GM10248 (cell line): ENCODE measurements at places on chromosomes 3 and 15.

DNA sequence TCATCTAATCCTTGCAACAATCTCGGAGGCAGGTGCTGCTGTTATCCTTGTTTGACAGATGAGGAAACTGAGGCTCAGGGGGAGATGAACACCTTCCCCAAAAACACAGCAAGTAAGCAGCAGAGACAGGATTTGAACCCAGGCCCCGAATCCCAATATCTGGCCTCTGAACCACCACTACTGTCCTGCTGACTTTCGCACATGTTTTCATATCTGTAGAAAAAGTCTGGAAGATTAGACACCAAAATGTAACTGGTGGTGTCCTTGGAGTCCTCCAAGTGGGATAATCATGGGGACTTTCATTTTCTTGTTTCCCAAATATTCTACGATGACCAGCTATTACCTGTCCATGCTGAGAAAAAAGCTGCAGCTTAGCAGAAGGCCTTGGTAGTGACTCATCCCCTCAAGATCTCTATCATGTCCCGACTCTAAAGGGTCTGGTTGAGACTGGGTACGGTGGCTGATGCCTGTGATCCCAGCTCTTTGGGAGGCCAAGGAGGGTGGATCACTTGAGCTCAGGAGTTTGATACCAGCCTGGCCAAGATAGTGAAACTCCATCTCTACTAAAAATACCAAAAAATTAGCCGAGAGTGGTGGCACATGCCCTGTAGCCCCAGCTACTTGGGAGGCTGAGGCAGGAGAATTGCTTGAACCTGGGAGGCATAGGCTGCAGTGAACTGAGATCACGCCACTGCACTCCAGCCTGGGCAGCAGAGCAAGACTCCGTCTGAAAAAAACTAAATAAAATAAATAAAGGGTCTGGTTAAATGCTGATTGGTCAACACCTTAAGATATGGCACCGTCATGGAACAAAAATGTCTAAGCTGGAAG is 8.6 kb downstream of the IRAK2 start:
- DNase-seq: no peak

DNA sequence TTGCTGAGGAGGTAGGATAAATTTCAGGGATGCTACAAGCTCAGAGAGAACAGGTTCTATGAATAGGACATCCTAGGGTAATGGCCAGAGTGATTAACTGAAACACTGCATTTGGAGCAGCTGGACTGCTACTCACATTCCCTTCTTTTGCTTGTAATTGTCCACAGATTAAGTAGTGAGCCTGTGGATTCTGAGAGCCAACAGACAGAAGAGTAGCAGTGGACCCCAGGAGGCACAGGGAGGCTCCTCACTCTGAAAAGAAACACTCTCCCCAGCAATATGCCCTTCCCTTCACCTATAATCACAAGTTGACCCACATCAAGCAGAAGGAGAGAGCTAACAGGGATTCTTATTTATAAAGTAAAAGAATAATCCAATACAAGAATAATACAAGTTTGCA is 10.6 kb upstream of the RFX7 start:
- no peak for DNase-seq

DNA sequence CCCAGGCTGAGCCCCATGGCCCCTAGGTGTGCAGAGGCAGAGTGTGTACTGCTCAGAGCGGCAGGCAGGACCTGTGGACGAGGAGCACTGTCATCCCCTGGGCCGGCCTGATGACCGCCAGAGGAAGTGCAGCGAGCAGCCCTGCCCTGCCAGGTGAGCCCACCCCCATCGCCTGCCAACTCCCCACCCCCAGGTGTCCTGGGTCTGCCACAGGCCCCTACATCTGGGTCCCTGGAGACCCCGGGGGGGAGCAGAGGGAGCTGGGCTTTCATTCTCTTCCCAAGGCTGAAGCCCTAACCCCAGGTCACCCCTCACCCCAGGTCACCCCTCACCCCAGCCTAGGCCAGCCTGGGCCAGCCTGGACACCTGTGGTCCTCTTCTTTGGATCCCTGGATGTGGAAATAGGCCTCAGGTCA is 93.1 kb downstream of the TBC1D2B start:
- DNase-seq: no peak

DNA sequence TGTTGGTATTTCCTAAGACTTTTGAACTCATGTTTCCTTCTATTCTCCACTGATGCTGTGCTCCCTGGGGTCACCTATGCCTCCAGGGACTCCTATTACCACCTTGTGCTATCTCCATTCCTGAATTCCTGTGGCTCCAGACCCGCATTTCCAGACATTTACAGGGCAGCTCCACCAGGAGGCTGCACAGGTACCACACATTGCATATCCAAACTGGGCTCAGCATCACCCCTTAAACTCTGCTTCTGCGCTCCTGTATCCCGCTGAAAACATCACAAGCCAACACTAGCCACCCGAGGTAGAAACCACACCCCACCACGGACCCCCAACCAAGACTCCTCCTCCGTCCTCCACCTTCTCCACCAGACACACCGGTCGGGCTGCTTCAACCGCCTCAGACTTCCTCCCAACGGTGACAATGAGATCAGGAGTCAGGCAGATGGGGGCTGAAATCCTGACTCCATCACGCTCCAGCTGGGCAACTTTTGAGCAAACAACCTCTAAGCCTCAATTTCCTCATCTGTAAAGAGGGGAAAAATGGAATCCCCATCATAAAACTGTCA is 10.4 kb downstream of the TNK2 start:
- DNase-seq: no peak

DNA sequence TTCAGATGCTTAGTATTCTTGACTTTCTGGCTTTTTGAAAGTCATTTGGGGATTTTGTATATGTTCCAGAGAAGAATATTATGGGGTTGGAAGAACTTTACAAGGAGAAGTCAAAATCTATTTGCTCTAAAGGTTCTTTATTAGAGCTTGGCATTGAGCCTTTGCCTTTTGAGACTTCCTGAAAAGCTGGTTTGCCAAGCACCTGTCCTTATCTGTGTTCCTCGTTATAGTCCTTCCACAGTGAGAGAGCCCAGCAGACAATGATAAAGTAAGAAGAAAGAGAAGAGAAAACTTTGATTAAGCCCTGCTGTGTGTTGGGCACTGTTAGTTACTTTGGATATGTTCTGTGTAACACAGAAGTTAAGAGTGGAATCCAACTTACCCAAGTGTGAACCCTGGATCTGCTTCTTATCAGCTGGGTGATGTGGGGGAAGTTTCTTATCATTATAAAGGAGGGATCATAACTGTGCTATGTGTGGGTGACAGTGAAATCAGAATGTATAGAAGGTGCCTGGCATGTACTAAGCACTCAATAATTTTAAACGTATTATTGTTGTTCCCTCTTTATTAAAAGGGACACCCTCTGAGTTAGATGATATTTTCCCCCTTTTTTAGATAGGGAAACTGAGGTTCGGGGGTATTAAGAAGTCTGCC is 44.3 kb upstream of the POLR2M start:
- DNase-seq: no peak

DNA sequence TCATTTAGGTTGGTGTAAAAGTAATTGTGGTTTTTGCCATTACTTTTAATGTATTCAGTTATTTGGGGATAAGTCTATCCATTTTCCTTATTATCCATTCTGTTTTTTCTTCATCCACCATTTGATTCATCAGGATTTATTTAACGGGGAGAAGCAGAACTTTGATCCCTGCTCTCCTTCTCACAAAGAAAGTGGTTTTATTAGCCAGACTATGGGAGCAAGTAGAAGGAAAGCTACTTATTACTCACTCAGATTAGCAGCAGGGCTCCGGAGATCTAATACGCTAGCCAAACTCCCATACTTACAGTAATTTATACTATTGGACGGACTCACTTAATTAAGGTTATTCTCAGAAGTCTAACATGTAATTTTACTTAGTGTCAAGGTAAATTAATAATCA is 14.7 kb upstream of the TMEM87A start:
- DNase-seq: no peak

GRCh38 chr3:149969110-149969939 is 1.4 kb downstream of the PFN2 start:
- no peak for DNase-seq

DNA sequence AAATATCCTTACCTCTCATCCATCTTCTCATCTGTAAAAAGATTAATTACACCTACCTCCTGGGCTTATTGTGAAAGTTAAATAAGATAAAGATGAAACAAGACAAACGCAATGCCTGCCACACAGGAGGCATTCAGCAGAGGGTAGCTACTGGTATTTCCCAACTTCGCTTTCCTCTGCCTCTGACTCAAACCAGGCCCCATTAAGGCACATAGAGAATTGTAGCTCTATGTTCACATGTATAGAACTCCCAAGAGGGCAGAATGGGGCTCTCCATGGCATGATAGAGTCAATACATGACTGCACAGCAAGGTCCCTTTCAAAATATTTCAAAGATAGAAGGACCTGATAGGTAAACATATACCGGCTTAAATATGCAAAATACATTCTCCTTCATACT is 1.4 kb downstream of the LYSMD2 start:
- DNase-seq: no peak

GRCh38 chr3:133965013-133965570 is 64.6 kb downstream of the SLCO2A1 start:
- no peak for DNase-seq

GRCh38 chr3:23856286-23856685 is 50.5 kb downstream of the UBE2E1 start:
- DNase-seq: no peak

DNA sequence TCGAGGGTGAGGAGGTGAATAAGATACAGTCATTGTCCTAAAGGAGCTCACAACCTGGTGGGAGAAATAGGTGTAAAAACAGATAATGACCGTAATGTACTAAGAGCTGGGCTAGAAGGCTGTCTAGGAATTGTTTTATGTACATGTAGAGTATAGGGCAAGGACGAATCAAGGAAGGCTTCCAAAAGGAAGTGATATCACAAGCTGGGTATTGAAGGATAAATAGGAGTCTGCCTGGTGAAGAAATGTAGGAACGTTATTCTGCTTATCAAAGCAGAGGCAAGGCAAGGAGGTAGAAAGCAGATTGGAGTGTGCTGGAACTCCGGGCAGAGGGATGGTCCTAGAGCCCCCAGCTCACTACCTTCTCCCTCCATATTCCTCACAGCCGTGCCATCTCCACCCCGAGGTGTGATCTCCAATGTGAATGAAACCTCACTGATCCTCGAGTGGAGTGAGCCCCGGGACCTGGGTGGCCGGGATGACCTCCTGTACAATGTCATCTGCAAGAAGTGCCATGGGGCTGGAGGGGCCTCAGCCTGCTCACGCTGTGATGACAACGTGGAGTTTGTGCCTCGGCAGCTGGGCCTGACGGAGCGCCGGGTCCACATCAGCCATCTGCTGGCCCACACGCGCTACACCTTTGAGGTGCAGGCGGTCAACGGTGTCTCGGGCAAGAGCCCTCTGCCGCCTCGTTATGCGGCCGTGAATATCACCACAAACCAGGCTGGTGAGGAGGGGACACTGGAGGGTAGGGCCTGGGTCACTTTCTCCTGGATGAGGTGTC is 15.1 kb downstream of the EPHB3 start:
- no peak for DNase-seq

DNA sequence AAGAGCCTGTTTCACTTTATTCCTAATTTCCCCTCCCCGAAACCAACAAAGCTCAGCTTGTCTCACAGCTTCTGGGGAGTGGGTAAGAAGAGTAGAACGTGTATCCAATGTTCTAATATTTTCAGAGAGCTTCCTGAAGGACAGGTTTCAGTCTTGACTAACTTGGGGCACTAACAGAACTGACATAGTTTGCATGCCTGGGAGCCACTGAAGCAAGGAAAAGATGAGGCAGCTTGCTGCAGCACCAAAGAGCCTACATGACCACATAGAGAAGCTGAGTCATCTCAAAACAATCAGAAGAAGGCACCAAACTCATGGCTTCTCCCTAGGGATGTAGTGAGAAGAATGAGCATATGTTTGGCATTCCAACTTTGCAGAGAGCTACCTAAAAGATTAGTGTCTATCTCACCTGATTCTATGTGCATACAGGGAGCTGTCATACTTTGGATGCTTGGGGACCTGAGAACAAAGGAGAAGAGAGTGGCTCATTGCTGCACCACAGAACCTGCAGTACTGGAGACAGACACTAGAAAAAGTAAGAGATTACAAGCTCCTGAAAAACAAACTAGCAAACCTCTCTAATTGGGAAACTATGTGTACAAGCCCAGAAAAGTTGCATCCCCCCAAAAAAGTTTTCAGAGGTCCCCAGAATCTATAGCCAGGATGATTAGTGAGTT is 86.9 kb downstream of the DCLK3 start:
- no peak for DNase-seq

DNA sequence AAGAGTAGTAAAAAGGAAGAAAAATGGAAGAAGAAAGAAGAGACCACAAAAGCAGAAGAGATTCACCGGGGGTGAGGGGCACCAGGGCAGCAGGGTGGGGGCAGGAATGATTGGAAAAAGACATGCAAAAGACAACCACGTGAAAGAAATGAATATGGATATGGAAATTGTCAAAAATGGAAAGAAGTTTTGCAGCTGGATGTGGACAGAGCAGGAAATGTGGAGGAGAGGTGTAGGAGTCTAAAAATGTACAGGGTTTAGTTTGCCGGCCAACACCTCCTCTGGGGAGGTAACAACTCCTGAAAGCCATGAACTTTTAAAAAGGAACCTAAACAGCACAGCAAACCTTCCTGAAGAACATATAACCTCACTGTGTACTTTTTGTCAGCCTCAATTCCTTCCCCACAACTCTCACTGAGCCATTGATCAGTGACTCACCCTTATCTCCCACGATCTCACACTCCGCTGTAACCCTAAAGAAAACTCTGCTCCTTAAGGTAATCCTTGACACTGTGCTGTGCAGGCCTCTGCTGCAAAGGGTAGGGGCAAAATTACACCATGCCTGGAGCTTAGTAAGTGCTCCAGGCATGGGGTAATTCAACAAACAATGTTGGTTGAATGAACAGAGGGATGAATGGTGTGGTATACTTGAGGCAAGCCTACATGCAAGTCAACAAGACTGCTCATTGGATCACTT is 100.2 kb upstream of the BOC start:
- no peak for DNase-seq

GRCh38 chr3:134291319-134292254 is 40.9 kb upstream of the RYK start:
- DNase-seq: no peak

GRCh38 chr3:114714237-114714636 is 420.4 kb downstream of the TIGIT start:
- no peak for DNase-seq

DNA sequence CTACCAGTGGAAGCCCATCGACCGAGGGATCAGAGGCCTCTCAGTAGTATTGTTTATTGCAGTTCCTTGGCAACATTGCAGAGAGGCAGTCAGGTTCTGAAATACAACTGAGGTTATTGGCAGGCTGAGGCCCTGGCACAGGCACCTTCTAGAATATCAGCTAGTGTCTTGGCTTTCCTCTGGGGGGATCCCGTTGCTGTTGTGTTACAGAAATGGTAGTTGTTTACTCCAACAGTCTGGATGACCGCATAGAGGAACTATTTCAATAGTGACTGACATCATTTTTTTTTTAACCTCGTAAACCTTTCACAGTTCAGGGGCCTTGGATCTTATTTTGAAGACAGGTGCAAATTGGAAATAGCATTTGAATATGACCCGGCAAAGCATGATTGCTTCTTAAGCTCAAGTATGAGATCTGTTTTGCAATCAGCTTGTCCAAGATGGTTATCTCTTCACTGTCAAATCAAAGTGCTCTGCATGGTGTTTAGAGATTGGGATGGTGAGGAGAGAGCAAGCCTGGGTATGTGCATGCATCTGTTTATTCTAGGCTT is 63.9 kb downstream of the PGPEP1L start:
- DNase-seq: no peak

GRCh38 chr15:42490671-42491538 is at the start of gene ZNF106:
TSS of gene ZNF106 (minus strand) at chr15:42491141. CDS start at chr15:42472289, 18,852 bp downstream.
- peak; percentile 94 for DNase-seq

- DNase-seq: no peak
Observed at GRCh38 chr3:95424279-95424678, 1361.4 kb downstream of the NSUN3 start.
